Activated CD4-positive, alpha-beta T cell treated with anti-CD3 and anti-CD28 coated beads, Interleukin-2, amount 10 ng/mL, durations not matched to agents 7 days and 5 days (primary cell): ENCODE measurements at places on chromosomes 7 and 10. TPM values are rescaled to one million over a fixed set of nuclear protein-coding genes. Genes with fewer than 3 reads are reported as not detected.

Gene RAB19
- total RNA-seq = 6.9 TPM

Gene NUTM2D
- 1.5 TPM for total RNA-seq

Gene SPDYE2
- total RNA-seq = 0.15 TPM

Gene HOXA1
- 0.58 TPM for total RNA-seq

Gene SYT15
- 0.79 TPM for total RNA-seq

Gene AOAH
- total RNA-seq = 13.3 TPM

Gene TSPAN33
- 3.0 TPM for total RNA-seq

Gene UCMA
- total RNA-seq = not detected

Gene PLA2G12B
- total RNA-seq = not detected

Gene RSPH10B
- total RNA-seq = not detected

Gene TES
- 139 TPM for total RNA-seq

Gene TYW1B
- 4.5 TPM for total RNA-seq

Gene OR2A42
- not detected for total RNA-seq

Gene PIK3AP1
- 1.1 TPM for total RNA-seq

Gene AKR1C2
- 0.17 TPM for total RNA-seq

Gene FFAR4
- total RNA-seq = not detected

Gene SPDYE16
- 0.58 TPM for total RNA-seq

Gene SHLD2
- 34.8 TPM for total RNA-seq

Gene URGCP
- 27.1 TPM for total RNA-seq

Gene CALML5
- not detected for total RNA-seq

Gene LIPF
- not detected for total RNA-seq

Gene PPA1
- 132 TPM for total RNA-seq

Gene SUV39H2
- 36.6 TPM for total RNA-seq

Gene PSD
- total RNA-seq = 1.4 TPM

Gene RBM48
- total RNA-seq = 17.7 TPM

Gene PAX4
- not detected for total RNA-seq

Gene AGAP9
- 4.0 TPM for total RNA-seq

Gene COBL
- not detected for total RNA-seq
